ENCODE measurements at places on chromosomes 2 and 18.

- DNase-seq, result no peak
Measured at GRCh38 chr2:201174687-201175086, 8.3 kb upstream of the CASP10 start.

DNA sequence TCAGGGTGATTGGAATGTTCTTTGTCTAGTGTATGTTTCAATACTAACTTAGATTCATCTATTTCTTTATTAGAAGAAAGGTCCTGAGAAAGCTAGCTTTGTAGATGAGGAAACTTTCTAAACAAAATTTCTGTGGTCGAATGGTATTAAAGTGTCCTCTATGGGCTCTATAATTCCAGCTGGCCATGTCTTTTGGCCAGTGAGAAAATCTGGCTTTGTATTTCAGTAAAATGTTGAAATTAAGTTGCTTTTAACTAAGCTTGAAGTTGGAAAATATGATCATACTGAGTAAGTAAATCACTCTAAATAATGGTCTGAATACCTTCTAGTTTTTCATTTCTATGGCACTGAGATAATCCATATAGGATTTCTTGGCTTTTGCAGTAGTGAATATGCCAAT is 148.8 kb downstream of the RDH14 start:
- DNase-seq, result no peak

DNA sequence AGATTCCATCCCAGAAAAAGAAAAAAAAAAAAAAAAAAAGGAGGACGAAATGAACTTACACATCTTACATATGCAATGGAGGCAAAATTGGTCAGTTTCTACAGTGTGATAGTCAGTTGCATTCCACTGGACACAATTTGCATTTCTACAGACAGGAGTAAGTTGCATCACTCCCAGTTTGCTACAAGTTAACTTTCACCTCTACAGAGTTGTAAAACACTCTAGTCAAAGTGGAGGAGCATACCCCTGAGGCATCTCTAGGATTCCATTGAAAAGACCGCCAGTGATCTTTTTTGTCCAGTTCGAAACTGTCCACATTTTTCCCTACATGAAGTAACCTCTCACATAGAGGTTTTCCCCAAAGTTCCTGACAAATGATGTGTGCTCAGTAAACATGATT is 202.8 kb downstream of the VAPA start:
- DNase-seq, result no peak

GRCh38 chr2:132754867-132755472 is 85.0 kb upstream of the LYPD1 start:
- DNase-seq, result no peak

DNA sequence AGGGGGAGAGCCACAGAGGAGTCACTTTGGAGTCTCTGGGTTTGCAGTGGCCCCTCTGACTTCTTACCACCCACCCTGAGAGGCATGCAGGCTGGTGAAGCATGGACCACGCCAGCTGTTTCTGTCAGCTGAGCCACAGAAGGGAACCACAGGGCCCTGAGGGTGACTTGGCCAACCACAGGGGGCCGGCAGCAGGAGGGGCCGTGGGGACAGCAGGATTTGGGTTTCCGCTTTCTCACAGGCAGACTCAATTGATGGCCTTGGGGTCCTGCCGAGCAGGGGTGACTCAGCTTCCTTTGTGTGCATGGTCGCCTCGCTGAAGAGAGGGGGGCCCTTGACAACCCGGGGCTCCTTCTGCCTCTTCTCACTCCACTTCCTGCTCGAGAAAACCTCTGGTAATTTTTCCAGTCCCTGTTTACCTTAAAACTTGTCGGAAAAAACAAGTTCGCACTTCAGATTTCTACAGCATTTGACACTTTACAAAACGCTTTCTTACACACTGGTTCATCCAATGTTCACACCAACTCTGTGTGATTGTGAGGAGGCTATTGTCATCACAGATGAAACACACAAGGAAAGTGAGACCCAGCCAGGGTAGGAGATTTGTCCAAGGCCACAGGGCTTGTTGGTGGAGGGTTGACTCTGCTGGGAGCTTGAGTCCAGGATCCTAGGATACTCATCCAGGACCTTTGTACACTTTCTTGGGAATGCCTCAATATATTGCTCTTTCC is 311.2 kb downstream of the LPIN1 start:
- DNase-seq, result no peak

GRCh38 chr2:98583276-98583675 is 25.0 kb downstream of the COA5 start:
- no peak for DNase-seq

DNA sequence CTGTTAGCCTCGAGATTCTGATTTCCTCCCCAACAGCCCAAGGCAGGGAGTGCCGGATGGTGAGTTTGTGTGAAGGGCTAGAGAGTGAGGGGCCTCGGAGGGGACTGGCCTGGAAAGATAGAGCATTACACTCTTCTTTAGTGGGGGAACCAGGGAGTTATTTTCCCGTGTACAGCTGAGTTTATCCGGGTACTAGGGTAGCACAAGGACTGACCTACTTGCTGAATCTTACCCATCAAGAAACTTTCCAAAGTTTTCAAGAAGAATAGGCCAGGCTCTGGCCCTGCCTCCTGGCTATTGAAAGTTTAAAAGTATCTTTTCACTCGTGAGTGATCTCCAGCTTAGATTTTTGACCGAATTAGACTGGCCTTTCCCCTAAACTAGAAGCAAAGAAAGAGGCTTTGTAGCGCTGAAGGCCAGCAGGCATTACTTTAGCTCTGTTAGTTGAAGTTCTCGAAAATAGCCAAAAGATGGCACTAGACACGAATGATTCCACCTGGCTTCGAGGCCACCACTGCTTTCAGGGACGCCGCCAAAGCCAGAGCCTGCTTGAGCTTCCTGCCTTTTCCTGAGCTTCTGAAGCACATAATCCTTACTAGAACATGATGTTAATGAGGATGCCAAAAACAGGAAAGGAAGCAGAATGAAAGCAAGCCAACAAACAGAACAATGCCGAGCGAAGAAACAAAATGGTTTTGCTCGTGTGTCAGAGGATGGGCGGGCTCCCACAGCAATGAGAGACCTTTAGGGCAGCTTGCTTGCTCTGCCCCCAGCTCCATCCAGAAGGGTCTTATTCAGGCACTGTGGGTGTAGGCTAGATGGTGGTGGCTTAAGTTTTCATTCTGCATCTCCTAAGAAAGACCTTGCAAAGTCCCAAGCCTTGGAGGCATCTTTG is 55.8 kb downstream of the TSN start:
- no peak for DNase-seq

DNA sequence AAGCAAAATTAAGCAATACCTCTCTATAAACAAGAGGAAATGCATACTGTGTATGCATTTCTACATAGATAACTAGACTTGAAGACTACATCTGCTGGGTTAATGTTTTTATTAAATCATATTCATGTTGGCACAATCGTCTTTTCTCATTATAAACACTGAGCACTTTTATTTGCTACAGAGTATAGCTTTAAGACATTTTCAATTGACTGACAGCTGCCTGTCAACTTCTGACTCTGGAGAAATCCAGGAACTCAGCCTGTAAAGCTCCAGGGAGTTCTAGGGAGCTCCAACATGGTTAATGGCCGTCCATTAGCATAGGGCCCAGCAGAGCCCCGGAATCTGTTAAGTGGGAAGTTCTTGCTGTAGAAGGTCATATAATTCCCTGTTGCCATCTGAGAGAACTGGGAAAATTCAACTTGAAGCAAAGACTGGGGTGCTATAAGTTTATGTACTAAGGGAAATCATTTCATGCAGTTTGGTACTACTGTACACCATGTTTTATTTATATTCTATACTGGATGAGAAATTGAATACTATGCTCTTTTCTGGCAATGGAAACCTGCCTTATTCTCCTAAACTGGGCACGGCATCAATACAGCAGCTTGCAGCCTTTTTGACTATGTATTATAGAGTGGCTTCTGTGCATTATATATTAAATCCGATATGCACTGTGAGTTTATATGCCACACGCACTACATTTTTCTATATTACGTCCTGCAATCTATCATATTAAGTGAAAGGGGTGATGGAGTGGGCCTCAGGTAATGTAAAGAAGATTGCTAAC is 243.5 kb upstream of the ZNF521 start:
- no peak for DNase-seq

DNA sequence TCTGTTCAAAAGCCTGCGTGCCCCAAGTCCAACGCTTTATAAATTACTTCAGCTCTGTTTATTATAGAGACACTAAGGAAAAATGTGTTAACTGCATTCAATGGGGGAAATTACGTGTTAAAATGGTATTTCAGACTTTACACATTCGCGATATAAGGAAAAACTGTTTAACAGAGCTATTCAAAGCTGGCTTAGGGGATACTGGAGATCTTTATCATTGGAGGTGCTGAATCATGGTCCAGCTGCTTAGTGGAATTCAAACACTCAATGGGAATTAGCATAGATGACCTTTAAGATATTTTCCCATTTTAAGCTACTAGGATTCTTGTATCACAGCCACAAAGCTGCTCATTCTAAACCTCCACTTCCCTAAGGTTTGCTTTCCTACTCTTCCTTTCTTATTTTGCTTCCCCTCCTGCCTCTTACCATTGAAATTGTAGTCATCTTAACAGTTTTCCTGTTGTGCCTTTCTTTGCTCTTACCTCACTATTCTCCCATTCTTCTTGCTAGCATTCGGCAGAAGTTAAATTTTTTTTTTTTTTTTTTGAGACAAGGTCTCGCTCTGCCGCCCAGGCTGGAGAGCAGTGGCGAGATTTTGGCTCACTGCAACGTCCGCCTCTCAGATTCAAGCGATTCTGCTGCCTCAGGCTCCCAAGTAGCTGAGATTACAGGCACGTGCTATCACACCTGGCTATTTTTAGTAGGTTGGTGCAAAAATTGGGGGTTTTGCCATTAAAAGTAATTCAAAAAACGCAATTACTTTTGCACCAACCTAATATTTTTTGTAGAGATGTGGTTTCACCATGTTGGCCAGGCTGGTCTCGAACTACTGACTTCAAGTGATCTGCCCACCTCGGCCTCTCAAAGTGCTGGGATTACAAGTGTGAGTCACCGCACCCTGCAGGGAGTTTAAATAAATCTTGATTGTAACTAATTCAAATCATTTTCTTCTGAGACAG is 6.5 kb downstream of the SULT6B1 start:
- DNase-seq, result no peak

- DNase-seq, result no peak
Measured at GRCh38 chr2:106096299-106097037, 97.6 kb downstream of the UXS1 start.

GRCh38 chr18:77777163-77777562 is 527.5 kb downstream of the GALR1 start:
- DNase-seq, result no peak

DNA sequence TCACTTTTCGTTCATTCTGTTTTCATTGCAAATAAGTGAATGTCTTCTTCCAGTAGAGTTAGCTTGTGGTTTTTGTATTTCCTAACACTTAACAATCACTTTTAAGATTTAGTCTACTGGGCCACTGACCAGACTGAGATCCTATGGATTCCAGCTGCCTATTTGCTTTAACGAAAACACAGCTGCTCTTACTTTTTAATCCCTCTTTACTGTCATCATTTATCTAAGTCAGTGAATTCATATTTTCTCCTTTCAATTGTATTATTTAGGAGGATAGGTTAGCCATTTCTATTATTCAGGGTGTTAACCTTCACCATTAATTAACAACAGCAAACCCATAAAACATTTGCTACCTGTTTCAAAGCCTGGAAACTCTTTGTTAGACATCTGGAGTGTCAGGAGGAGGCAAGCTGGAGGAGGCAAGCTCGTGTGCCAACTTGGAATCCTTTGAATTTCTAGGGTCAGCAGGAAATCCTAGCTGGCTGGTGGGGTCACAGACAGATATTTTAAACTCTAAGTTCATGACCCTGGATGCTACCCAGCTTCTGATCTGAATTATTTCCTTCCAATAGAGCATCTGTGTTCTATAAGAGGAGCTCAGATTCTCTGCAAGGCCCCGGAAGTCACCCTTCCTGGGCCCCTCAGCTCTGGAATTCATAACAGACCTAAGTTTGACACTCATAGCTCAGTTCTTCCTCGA is 385.3 kb downstream of the RBM43 start:
- no peak for DNase-seq

- DNase-seq, result no peak
Measured at GRCh38 chr2:212882626-212883025, 268.8 kb downstream of the IKZF2 start.

DNA sequence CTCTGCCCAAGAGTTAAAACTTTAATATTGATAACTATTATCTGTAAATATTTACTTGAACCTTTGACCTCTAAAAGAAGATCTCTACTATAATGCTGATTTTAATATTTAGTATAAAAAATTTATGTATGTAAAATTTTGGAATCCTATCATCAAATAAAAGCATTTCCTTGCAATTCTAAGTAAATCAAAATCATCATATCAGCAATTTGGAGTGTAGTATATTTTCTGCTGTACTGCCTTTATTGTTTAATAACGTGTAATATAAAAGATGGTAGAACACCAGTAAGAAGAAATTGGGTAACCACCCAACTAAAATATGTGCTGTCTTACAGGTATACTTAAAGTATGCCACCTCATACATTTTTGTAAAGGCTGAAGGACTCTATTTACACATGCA is 94.6 kb downstream of the TLK1 start:
- no peak for DNase-seq

- DNase-seq, result peak; percentile 100
Measured at GRCh38 chr2:44168681-44169154, at the start of gene PPM1B. PPM1B (plus strand) TSS chr2:44168875; CDS start chr2:44201200, 32,325 bp downstream.

- no peak for DNase-seq
Measured at GRCh38 chr2:2328848-2329247, 2.2 kb downstream of the MYT1L start.

Measured in upper lobe of right lung (tissue), 1 donor.